ENCODE measurements at places on chromosomes 1 and 21.

DNA sequence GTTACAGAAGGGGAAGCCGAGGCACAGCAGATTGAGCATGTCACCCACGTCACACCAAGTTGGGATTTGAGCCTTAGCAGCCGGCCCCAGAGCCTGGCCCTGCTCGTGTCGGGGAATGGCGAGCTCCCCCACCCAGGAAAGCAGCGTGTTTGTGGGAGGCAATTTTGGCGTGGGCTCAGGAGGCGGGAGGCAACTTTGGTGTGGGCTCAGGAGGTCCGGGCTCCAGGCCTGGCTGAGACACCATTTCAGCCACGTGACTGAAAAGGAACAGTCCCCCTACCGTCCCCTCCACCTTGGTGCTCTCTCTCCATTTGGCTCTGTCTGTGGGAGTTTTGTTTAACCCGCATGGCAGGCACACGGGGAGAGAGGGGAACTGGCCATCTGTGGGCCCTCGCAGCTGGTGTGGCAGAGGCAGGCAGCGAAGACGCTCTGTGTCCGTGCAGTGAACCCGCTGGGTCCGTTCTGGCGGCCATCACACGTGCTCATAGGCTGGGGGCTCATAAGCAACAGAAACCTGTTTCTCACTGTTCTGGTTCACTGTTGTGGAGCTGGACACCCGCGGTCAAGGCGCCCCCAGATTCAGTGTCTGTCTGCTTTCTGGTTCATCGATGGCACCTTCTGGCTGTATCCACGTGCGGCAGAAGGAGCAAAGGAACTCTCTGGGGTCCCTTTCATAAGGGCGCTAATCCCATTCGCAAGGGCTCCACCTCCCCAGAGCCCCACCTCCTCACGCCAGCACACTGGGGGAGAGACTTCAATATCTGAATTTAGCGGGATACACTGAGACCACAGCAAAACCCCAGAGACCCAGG lies 110.2 kb downstream of the CRYAA start:
- no peak for DNase-seq

- no peak for DNase-seq
These were observed 2.9 kb downstream of the DENND2C start for GRCh38 chr1:114666954-114667353.

DNA sequence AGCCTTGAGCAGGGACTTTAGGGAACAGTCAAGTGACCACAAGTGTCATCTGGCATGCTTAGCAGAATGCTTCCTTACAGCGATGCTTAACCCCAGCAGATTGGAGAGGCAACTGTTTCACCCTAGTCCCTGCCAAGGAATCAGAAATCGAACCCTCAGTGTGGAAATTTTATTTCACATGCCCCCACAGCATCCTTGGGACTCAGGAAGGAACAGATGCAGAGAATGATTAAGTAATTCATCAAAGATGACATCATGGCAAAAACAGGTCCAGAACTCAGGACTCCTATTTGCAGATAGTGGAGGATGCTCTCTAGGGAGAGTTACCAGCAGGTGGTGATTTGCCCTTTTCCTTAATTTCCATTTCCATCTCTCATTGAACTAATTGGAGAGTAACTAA lies 333.0 kb upstream of the KAZN start:
- no peak for DNase-seq

GRCh38 chr1:11559591-11559970 lies 80.6 kb downstream of the DISP3 start:
- DNase-seq: no peak

GRCh38 chr1:226473325-226473724 lies 65.4 kb upstream of the PARP1 start:
- no peak for DNase-seq

DNA sequence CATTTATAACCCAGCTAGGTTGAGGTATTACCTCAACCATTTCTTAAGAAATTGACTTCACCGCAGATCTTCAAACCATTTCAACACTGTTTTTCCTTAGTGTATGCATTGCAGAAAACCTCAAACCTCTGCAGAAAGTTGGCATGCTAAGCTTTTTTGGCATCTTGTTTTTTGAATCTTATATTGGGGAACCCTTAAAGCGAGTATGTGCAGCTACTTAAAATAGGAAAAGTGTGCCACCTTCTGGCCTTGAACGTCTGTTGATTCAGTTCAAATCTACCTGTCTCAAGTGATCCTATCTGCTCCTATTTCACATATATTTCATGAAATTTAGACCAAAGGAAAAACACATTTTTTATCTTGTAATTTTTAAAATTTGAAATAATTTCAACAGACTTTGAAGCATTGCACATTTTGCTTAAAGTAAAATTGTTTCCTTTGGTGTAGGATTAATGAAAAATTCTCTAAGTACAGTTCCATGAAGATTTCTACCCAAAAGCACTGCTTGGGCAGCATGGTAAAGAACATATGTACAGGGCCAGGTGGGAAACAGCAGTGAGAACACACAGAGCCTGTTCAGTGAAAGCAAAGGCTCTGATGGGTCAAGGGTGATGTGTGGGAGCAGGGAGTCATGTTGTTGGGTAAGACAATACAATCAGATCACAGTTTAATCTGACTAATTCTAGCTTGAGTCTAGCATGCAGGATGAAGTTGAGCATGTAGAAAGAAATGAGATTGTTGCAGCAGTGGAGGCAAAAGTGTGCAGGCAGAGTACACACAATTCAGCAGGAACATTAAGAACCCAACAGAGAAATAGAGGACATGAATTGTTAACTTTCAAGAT lies 17.2 kb downstream of the HENMT1 start:
- peak; percentile 16 for DNase-seq

DNA sequence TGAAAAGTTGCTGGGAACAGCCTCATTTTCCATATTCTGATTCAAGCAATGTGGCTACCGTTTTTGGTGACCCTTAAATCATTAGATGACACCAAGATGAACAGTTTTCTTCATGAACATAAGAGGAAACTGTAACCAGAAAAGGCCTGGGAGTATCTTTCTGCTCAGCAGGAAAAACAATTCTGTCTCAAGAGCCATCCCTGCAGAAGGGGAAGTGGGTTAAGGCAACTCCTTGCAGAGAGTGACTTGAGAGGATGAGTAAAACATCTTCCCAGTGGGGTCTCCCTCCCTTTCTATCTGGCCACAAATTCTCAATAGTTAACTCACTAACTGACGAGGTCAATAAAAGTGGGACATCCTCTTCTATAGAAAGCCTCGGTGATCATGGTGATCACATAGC lies 187.6 kb upstream of the NRIP1 start:
- DNase-seq: peak; percentile 61

DNA sequence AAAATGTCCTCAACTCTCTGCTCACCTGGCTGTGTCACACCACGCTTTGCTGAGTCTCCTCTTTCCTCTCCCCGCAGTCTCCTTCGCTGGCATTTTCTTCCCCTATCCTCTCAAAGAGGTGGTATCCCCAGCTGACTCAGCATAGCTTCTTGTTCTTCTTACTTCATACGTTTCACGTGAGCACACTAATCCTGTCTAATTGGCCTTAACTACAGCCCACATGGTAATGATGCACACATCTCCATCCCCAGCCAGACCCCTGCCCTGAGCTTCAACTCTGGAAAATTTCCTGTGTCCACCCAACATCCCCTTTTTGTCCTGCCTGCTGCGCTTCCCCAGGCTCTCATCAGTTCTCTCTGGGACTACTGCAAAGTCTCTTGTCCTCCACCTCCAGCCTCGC lies 169.8 kb downstream of the TTLL7 start:
- DNase-seq: no peak

GRCh38 chr1:110082477-110082876 lies 12.0 kb upstream of the ALX3 start:
- DNase-seq: no peak

GRCh38 chr1:247332215-247332622 lies 552 bp upstream of the ZNF496 start:
- DNase-seq: peak; percentile 41

- no peak for DNase-seq
These were observed 23.4 kb upstream of the PRRX1 start for GRCh38 chr1:170640581-170640980.

DNA sequence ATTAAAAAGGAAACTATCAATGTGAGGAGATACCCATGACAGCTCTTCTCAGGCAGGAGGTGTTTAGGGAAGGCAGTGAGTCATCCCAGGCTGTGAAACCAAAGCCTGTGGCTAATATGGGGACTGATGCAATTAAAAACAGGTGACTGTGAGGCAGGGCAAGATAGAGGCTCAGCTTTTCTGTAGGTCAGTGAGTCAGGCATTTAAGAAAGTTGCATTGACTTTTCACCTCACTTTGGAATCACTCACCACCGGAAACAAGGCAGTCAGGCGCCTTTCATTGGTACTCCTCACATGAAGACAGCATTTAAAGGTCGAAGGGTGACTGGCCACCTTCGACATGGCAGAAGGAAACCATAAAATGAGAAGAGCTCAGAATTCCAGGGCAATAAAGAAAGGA lies 54.5 kb downstream of the PAPPA2 start:
- DNase-seq: no peak

DNA sequence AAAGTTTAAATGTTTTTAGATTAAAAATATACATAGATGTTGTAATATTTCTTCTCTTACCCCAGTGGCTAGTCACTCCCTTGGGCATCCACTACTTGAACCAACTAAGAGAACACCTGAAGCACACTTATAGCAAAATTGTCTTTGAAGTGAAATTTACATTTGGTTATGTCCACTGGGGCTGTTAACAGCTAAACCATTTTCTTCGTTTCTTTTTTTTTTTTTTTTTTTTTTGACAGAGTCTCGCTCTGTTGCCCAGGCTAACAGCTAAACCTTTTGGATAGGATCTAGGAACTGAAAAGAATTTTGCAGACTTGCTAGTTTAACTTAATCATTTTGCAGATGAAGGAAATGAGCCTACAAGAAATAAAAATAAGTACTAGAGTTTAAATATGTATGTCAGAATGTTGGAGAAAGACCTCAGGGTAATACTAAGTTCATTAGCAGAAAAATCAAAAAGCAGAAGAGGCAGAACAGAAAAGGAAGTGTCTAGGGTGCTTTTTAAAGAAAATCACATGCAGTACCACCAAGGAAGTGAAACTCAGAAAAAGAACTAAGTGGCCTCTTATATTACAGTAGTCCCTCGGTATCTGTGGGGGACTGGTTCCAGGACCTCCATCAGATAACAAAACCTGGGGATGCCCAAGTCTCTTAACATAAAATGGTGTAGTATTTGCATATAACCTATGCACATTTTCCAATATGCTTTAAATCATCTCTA lies 11.8 kb downstream of the DRAM2 start:
- no peak for DNase-seq

DNA sequence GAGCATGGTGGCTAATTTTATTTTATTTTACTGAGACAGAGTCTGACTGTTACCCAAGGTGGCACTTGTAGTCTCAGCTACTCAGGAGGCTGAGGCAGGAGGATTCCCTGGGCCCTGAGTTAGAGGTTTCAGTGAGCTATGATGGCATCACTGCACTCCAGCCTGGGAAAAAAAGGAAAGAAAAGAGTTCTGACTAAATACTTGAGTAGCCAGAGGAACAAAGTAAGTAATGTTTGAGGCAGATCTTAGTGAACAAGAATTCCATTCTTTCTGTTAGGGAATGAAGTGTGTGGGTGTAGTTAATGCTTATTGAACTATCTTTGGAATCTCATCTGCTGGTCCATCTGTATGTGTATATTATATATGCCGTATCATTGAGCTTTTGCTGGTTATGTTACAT lies 13.1 kb upstream of the EVI5 start:
- DNase-seq: no peak

GRCh38 chr1:52057255-52057654 lies 1.2 kb downstream of the BTF3L4 start:
- DNase-seq: no peak

DNA sequence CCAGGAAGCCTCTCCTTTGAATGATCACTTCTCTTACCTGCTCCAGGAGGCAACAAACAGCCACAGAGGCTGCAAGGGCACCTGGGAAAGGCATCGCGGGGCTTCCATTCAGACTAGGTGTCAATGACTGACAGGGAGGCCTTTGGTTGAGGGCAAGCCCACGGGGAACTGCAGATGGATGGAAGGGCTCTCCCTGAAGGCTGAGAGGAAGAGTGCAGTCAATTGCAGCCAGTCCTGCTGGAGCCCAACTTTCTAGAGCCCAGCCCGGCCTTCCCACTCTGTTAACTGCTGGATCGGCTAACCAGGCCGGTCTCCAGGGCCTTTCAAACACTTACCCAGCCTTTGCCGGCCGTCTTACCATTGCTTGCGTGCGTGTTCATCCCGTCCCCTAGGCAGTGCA lies 89.3 kb downstream of the LACTBL1 start:
- no peak for DNase-seq

- no peak for DNase-seq
These were observed 51.1 kb upstream of the KCNK2 start for GRCh38 chr1:215031392-215031791.

DNA sequence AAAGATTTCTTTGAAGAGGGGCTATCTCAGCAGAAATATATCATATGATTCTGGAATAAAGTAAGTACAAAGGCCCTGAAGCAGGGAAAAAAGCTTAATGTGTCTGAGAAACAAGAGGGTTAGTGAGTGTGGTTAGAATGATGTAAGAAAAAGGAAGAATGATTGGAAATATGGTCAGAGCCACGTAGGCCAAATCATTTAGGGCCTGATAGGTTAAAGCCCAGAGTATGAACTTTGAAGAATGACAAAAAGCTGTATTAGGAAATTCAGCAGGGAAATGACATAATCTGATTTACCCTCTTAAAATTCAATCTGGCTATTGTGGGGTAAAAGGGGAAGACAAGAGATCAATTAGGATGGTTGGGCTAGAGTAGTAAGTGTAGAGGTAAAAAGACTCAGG lies 69.0 kb upstream of the MUTYH start:
- DNase-seq: no peak

- DNase-seq: no peak
These were observed 101.3 kb downstream of the SLC45A1 start for GRCh38 chr1:8419172-8419571.

GRCh38 chr1:183454377-183454776 lies 17.9 kb upstream of the SMG7 start:
- DNase-seq: no peak

DNA sequence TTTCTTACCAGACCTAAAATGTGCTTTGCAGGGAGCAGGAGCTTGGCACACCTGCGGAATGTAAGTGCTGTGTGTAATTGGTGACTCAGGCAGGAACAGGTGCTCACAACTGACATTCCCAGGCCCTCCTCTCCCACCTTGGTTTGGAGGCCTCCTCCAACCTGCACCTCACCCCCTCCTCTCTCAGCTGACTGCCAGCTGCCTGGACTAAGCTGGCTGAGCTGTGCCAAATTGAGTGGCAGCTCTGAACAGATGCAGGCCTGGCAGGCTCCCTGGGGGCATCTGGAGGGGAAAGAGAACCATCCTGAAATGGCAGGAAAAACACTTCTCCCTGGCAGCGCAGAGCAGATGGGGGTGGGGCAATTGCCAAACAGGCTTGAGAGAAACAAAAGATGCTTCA lies 91.7 kb upstream of the PGBD5 start:
- DNase-seq: no peak

DNA sequence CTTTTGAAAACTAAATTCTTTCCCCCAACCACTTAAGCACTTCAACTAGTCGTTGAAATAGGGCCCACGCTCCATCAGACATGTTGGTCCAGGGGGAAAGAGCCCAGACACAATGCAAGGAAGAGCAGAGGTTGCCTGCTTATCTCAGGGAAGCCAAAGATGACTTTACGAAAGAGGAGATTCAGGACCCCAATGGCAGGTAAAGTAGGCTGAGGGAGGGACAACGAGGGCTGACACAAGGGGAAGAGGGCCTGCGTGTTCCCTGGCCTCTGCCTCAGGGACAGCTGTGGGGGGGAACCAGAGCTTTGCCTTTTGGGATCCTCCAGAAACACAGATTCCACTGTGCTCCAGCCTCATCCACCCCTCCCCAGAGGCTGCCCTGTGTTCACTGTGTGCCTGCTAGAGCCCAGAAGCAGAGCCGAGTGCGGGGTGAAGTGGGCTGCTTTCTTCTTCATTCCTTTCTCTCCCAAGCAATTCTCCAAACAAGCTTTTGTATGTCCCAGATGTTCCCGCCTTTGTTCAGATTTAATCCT lies 135.5 kb upstream of the GRIK3 start:
- DNase-seq: no peak

GRCh38 chr1:160778976-160779375 lies 17.0 kb upstream of the LY9 start:
- DNase-seq: no peak

Data from GDM1 (cell line).